Spinal cord (tissue), 10 donors: ENCODE measurements at places on chromosomes 3 and 15.
A peak's percentile ranks its signal among the peaks of the same experiment; 100 is the strongest.

DNA sequence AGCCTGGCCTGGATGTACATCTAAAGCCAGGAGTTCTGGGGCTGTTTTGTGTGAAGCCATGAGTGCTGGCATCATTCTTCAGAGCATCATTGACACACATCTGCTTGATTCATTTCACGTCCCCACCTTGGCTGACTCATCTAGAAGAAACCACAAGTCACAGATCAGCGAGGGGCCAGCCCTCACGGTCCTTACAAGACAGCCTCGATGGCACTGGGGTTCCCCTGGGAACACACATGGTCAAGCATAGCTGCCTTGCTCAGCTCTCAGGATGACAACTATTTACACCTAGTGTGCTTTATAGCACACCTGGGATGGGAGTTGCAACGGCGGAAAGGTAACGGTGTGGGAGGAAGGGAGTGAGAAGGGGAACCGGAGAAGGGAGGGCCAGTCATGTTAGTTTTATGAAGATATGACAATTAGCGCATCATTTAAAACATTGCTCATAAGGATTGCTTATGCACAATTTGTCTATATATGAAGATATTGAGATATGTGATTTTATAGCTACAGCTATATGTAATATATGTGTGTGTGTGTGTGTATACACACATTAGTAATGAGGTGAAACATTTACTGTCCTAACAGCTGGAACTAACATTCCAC is 227.1 kb downstream of the RPLP1 start:
- DNase-seq, result no peak

GRCh38 chr3:75295013-75295412 is 369.1 kb upstream of the FRG2C start:
- DNase-seq, result no peak

- DNase-seq, result no peak
Measured at GRCh38 chr3:187950671-187951070, 203.3 kb upstream of the LPP start.

GRCh38 chr3:132378846-132379245 is 38.5 kb upstream of the DNAJC13 start:
- no peak for DNase-seq

DNA sequence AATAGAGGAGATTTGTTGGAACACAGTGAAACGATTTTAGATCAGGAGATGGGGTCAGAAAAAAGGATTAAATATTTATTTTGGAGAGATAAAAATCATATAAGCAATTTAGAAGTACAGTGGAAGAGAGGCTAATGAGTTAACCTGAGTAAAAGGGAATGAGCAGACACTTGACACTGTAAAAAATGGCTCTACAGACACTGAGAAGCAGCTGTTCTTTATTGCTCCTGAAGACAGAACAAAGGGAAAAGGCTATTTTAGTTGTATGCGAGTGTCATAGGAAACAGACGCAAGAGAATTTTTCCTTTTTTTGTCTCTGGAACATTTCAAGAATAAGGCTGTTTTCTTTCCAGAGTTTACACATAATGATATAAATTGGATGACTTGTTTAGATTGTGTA is 34.3 kb downstream of the ASTE1 start:
- DNase-seq, result no peak

- DNase-seq, result peak; percentile 65
Measured at GRCh38 chr3:64748244-64748904, 60.6 kb upstream of the ADAMTS9 start.

GRCh38 chr3:71328926-71329325 is 254.6 kb downstream of the FOXP1 start:
- no peak for DNase-seq

GRCh38 chr3:152550284-152550683 is 281.6 kb downstream of the MBNL1 start:
- DNase-seq, result no peak

DNA sequence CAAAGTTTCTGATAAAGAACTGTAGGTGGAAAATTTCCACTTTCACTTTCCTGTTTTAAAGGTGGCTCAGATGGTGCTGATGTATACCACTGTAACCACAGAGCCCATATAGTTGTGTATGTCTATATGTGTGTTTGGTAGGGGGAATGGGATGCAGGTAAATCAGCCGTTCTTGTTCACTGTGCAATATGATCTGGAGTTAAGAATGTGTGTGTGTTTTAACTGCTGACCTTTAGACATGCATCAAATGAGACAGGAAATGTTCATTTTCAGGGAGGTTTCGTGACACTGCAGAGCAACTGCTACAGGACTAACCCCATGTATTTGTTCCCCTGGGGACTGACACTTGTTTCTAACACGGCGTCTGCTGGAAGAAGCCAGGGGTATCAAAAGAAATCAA is 180.5 kb downstream of the TAFA4 start:
- DNase-seq, result no peak

DNA sequence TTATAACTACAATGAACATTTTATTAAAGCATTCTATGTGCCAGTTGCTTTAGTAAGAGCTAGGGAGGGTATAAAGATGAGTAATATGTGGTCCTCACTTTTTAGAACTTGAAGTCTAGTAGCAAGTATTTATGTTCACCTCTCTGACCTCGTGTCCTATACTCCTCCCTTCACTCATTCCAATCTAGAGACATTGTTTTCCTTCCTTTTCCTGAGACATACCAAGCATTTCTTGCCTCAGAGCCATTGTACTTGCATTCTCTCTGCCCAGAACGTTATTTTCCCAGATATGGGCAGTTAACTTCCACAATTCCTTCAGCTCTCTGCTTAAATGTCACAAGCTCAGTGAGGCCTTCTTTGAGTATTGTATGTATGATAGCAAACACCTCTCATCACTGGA is 408.6 kb downstream of the PDCD6IP start:
- no peak for DNase-seq

DNA sequence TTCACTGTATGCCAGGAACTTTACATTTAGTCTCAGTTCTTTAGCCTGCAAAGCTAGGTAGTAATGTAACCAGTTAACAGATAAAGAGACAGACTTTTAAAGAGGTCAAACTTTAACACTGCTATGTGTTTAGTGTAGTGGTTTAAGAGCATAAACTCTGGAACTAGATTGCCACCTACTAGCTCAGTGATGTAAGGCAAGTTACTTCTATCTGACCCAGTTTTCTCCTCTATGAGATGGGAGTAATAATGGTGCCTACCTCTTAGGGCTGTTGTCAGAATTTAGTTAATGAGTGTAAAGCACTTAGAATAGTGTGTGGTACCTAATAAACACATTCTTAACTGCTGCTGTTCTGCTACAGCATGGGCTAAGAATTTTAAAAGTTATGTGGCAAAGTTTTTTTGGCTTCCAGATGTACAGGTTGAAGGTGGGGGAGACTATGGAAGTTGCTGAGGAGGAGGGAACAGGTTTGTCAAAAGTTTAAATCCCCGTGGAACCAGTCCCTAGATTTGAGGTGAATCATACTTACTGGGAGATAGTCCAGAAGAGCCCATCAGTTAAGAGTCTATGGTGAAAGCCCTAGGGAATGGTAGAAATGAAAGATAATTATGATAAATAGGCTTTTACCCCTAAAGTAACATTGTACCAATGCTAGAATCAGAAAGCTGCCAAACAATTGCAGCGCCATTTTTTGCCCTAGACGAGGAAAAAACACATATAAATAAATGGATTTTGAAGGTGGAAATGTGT is 13.9 kb downstream of the TSC22D2 start:
- DNase-seq, result no peak

- no peak for DNase-seq
Measured at GRCh38 chr3:13745636-13746035, 134.2 kb downstream of the WNT7A start.

- no peak for DNase-seq
Measured at GRCh38 chr3:132261506-132261905, 55.7 kb upstream of the ACP3 start.

DNA sequence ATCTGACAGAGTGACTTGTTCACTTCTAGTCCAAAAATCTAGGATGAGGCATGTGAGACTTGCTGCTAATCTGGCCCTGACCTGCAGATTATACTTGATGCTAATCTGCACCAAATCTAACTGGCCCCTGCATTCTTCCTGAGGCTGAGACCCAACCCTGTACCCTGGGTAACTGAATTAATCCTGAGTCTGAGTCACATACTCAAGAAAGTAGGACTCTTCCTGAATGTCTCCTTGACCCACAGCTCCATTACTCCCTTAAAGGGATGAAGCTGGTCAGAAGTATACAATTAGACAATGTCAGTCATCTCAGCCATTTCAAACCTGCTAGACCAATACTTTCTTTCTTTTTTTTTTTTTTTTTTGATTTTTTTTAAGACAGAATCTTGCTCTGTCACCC is 25.5 kb downstream of the PTPN9 start:
- no peak for DNase-seq

DNA sequence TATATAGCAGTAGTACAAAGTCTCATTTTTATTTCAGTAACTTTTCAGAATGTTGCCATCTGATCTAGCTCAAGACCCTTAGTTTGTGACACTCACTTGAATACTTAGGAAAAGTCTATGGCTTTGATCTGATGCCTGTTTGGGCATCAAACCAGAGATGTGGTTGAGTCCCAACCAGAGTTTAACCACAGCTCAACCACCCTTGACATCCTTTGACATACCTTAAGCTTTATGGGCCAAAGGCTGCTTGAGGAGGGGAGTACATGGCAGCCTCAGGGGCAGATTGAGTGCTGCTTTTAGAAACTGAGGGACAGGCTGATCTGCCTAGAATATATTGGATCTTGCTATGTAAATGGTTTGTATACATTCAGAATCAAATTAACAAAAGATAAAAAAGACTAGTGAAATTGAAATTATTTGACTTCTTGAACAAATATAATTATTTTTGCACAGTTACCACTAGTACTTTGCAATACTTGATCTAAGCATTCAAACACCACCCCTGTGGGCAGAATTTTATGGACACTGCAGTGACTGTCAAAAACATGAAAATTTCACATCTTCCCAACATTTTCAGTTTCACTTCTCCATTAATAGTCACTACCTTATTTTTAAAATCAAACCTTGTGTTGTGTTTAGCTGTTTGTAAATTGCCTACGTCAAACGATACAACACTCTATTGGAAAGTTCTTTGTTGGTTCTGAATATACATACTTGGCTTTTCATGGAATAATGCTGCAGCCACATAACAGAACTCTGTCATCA is 199.8 kb downstream of the UBE2E2 start:
- DNase-seq, result no peak

GRCh38 chr3:54772051-54772450 is 155.8 kb downstream of the LRTM1 start:
- no peak for DNase-seq

DNA sequence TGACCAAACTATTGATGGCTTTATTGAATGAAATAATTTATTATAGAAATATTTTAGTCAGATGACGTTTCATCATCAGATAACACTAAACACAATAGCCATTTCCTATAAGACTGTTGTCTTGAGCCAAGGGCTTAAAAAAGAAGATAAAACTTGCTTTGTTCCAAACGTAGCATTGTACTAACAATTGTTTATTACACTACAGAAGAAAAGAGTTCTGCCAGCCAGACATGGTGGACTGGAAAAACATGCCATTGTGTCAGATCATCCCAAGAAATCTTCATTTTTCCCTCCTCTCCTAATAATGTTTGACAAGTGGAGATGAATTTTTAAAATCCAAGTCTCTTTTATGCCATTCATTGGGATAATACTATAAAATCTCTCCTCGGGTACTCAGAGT is 203.3 kb downstream of the CDIN1 start:
- no peak for DNase-seq

DNA sequence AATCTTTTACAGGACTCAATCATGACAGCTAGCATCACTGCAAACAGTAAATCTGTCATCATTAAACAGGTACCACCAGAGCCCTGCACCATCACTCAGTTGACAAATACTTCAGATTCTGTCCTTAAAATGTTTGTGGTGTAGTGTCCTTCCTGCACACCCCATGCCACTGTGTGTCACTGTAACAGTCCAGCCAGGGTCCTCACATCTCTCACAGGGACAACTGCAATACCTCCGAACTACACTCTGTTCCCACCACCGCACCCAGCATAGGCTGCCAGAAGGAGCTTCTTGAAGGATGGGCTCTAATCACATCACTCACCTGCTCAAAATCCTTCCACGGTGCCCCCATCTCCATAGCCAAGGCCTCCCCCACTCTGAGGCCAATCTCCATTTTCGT is 90.2 kb upstream of the FGF12 start:
- DNase-seq, result no peak

GRCh38 chr3:66492071-66492470 is 8.8 kb downstream of the LRIG1 start:
- DNase-seq, result no peak

DNA sequence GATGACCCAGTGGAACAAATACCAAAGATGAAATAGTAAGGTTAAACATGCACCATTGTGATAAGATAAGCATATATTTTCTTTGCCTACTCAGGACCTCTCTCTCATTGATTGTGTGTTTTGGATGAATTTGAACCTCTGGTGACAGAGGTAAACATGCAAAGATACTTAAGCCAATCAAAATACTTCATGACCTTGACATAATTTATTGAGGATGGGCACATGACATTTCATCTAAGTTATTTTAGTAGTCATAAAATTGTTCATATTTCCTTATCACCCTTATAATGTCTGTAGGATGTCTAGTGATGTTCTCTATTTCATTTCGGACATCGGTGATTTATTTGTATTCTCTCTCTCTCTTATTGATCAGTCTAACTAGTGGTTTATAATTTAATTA is 88.3 kb upstream of the WDR72 start:
- no peak for DNase-seq

GRCh38 chr3:196156160-196156559 is 55.0 kb downstream of the ZDHHC19 start:
- no peak for DNase-seq

GRCh38 chr15:53022788-53023187 is 232.7 kb upstream of the ONECUT1 start:
- no peak for DNase-seq

DNA sequence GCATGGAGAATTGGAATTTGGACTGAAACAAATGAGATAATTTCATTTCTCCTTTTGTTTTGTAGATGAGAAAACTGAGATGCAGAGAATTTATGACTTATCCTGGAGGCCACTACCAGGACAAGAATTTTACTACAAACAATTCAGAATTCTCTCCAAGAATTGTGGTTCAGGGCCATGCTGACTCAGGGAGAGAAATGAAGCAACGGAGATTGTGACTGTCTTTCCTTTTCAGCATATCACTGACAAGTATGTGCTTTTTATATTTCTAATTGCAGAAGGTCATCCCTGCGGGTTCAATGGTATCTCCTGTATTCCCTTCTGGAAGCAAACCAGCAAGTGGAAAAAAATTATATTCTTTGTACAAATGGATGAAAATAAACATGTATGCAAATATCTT is 170.8 kb upstream of the MITF start:
- no peak for DNase-seq

DNA sequence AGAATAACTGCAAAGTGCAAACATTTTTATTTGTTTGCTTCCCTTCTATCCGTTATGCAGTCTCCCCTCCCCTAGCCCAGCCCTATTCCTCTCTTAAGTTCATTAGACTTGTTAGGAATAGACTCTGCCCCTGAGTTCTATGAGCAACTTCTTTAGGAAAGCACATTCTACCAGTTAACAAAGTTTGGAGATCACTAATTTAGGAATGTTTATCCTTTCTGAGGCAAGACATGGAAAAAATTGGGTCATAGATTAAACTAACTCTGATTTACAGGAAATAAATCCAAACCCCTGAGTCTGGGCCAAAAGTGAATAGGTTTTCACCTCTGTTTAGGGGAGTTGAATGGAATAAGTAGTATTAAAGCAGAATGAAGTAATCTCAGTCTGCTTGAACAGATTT is 34.4 kb downstream of the C3orf80 start:
- DNase-seq, result no peak
